ENCODE measurements at places on chromosomes 11 and 22.

GRCh38 chr11:2149460-2149859, 10.3 kb upstream of the IGF2 start:
- no peak for DNase-seq

DNA sequence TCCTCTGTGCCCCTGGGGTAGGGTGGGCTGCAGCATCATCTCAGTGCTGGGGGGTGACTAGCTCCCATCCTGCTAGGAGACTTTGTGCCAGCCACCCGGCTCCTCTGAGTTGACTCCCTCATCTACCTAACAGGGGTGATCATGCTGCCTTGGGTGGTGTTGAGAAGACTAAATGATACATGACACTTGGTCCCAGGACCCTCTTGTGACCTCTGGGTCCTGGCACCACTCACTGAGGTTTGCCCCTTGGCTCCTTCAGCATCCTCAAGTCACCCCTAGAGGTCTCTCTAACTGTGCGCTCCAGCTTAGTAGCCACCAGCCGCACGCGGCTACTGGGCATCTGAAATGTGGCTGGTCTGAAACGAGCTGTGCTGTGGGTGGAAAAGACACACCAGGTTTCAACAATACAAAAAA, 72.1 kb downstream of the LRRC32 start:
- no peak for DNase-seq

DNA sequence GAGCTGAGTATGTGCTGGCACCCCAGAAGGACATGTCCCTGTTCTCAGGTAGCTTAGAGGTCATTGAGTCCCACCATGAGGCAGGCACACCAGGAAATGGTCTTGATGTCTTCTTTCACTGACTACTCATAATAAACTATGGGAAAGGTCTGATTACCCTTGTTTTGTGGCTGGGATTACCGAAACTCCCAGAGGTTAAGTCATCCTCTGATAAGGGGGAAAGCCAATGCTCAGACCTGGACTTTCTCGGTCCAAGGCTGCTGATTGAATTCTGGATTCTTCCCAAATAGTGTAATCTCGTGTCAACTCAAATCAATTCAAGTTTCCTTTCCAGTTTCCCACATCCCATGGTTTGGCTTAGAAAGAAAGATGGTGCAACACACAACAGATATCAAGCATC, 3.7 kb upstream of the CD44 start:
- DNase-seq = no peak

GRCh38 chr22:42172773-42173172, 42.2 kb upstream of the CYP2D6 start:
- no peak for DNase-seq

DNA sequence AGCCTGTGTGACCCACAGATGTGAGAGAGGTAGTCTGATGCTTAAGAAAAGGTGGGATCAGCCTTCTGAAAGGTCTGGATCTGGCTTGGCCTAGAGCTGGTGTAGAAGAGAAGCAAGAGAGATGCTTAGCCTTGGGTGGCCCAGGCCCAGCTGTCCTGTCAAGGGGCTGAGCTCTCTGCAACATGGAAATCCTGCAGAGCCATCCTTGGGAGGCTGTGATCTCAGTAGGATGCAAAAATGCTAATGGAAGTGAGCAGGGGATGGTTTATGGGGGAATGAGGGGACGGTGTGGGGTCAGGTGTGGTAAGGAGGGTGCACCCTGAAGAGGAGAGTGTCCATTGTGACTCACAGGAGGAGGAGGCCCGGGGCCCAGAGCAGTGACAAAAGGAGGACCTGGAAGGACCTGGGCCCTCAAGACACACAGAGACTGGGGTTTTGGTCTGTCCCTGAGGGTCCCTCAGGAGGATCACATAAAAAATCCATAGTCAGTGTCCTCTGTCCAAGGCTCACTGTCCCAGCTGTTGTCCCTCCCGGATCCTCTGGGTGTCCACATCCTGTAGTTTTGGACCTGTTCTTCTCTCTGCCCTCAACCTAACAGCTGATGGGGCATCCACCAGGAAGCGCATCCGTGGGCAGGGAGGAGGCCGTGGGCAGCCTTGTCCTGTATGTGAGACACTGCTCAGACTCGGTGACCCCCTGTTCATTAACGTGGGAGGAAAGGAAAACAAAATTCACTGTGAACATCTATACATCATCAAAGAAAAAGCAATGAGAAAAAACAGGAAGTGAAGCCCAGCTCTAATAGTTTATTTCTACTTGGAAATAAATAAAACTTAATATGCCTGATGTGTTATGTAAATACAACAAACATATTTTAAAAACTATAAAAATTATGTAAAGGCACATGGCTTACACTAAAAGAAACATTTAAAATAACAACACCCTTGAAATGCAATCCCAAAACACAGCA, 129.8 kb downstream of the ZNF280B start:
- no peak for DNase-seq

GRCh38 chr11:36312611-36313472, 16.8 kb downstream of the PRR5L start:
- DNase-seq = no peak

All from left forelimb (tissue), 1 donor.